ENCODE measurements at places on chromosomes 5 and 9.

- no peak for DNase-seq
Measured at GRCh38 chr9:38086496-38086895, 17.5 kb upstream of the SHB start.

DNA sequence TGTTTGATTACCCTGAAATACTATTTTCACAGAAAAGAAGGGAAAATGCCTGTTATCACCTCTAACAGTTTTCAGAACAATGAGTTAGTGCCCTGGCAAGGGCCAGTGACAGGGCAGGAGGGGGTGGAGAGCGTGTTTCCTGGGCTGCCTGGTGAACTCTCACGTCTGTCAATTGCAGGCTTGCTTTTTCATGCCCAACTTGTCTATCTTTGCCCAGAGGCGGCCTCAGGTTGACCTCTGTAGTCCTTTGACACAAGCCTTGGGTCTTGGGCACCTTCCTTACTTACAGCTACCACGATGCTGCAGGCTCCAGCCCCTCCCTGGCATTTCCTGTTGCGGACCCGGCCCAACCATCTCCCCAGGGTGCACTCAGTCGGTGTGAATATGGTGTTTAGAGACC, 2.2 kb upstream of the CEL start:
- DNase-seq, result no peak

- no peak for DNase-seq
Measured at GRCh38 chr5:113354055-113354454, 80.7 kb downstream of the TSSK1B start.

GRCh38 chr9:34114436-34114835, 12.1 kb downstream of the DCAF12 start:
- no peak for DNase-seq

GRCh38 chr9:3692606-3693005, 166.8 kb upstream of the RFX3 start:
- no peak for DNase-seq

GRCh38 chr9:81717061-81717746, 27.9 kb upstream of the TLE1 start:
- no peak for DNase-seq

- DNase-seq, result no peak
Measured at GRCh38 chr9:124658165-124659017, 112.7 kb downstream of the NR6A1 start.

DNA sequence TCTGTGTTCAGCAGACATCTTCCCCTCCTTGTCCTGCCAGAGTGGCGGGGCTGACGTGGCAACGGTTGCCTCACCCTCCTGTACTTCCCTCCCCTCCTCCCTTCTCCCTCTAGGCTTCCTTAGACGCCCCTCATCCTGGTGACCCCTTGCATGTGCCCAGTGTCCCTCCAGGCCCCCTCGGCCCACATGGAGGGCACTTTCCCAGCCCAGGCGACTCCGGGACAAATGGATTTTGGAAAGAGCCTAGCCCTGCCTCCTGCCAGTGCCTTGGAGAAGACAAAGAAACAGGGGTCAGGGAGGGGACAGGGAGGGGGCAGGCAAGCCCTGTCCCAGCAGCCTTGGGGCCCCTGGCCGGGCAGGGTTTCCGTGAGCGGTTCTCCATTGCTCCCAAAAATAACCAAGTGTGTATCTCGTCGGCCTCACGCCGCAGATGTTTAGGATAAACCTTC, 38.3 kb upstream of the NEURL1B start:
- DNase-seq, result no peak

- no peak for DNase-seq
Measured at GRCh38 chr5:139825690-139826089, 30.1 kb downstream of the PSD2 start.

GRCh38 chr9:89675058-89675742, 70.4 kb downstream of the GADD45G start:
- no peak for DNase-seq

DNA sequence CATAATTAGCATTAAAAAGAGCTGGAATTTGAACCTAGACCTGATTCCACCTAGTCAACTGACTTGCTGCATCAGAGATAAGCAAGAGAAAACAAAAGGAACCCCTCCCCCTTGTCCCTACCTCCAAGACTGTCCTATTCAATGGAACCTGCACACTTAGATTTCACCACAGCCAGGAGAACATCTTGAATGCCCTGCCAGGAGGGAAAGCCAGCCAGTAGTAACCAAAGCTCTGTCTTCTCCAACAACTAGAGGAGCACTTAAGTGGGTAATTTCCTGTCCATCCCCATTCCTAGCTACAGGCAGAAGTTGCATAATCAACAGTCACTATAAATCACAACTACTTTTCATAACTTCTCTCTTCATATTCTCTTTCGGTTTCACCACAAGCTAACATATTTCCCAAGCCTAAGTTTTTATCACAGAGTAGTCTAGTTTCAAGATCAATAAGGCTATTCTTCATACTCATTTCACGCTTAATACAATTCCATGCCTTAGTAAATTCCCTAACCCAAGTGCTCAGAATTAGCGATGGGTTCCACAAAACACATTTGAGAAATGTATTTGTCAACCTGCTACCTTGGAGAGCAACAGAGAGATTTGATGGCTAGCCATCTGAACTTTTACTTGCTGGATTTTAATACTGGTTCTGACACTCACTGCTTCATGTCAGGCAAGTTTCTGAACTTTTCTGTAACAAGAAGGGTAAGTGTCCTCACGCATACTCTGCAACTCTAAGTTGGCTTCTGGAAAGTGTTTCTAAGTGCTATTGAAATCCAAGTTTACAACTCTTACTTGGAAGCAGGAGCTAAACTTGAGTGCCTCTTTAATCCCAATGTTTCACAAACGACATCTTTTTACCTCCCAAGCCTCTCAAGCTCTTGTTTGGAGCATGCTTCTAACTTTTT, 2.0 kb downstream of the DENND1A start:
- no peak for DNase-seq

- DNase-seq, result no peak
Measured at GRCh38 chr5:115460472-115460871, 84.1 kb downstream of the FEM1C start.

GRCh38 chr9:114937516-114937915, 7.1 kb upstream of the TNFSF8 start:
- no peak for DNase-seq

- DNase-seq, result no peak
Measured at GRCh38 chr5:172834415-172835289, 601 bp downstream of the ERGIC1 start.

DNA sequence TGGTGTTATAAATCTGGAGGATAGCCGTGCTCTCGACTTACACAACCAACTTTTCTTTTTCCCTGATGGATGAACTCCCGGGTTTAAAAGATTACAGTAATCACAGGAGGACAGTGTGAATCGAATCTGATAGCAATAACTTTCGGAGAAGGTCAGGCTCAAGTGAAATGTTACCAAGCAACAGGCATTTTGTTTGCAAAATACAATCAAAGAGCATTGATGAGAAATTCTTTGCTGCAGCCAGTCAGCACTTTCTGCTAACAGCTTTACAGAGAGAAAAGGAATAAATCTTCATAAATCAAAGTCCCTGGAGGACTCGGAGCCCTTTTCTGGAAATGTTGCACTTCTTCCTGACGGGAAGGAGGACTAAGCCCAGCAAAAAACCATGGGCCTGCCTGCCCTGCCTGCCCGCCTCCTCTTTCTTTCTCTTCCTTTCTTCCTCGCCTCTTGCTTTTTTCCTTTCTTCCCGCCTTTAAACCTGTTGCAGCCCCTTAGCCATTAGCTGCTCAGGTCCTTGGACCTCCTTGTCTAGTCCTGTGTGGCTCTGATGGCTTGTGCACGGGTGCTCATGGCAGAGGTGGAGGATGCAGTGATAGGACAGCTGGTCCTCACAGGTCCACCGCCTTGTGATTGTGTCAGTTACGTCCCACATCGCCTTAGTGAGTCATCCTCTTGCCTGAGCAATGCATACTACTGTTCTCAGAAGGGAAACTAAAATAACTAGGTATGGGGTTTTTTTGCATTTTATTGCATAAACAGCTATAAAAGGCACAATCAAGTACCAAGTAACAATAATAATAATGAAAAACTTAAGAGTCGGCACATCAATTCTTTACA, 6.2 kb downstream of the DMRT3 start:
- DNase-seq, result no peak

GRCh38 chr9:30140407-30140806, 2244.0 kb upstream of the ACO1 start:
- no peak for DNase-seq

DNA sequence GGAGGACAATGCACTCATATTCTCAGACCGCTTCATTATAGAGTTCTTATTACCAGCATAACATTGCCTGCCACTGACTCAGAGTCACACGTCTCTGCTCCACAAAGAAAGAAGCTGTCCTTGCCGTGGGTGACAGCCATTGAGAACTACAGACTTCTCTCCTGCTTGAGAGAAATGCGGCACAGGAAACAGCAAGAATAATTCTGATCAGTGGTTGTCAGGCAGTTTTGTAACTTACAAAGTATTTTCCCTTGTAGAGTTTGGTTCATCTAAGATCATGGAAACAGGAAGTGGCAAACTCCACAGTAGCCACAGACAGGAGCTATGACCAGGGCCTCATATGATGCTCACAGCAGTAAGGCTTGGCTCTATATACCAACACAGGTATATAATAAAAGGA, 47.0 kb downstream of the KCNV2 start:
- no peak for DNase-seq

- no peak for DNase-seq
Measured at GRCh38 chr5:142120247-142120935, 11.8 kb downstream of the NDFIP1 start.

DNA sequence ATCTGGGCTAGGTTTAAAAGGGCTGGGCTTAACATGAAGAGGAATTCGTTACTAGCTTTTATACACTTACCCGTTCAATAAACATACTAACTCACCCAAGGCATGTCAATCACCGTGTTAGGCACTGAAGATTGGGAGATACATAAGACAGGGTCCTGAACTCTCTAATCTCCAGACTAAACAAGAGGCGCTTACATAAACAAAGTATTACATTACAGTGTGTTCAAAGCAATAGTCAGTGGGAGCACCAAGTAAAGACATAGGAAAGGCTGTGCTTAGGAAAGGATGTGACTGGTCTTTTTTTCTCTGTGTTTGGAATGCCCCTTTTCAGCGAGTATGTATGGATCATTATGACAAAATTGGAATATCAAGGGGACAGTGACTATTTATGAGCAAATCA, 203.6 kb upstream of the ADRA1B start:
- DNase-seq, result no peak

DNA sequence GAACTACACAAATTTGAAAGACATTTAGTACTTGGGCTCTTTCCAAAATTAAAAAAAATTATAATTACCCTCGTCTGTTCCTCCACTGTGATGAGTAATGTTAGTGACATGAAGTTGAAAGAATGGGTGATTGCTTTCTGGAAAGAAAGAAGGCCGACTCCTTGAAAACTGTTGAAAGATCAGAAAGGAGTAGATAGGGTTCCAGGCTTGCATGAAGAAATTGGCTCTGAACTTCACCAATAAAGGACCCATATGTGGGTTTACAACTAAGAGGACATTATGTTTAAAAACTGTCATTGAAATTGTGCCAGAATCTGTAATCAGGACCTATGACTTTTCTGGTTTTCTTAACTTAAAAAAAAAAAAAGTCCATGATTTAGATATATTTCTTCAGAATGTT, 20.7 kb upstream of the MOCS2 start:
- no peak for DNase-seq

GRCh38 chr9:91059713-91060112, 258.1 kb downstream of the SYK start:
- DNase-seq, result no peak

- no peak for DNase-seq
Measured at GRCh38 chr5:110932755-110933488, 138.6 kb upstream of the TSLP start.

DNA sequence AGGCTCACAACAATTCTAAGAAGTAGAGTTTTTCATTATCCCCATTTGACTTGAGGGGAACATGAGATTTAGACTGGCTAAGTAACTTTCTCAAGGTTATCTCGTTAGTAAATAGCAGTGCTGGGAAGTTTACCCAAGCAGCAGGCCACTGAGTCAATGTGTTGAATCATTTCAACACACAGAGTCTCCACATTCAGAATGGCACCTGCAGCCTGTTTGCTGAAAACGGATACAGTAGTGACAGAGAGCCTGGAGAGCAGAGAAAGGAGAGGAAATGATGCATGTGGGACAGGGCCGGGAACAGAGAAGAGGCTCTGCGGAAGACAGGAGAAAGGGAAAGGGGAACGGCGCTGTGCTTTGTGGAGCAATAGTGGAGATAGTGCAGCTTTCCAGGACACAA, 33.5 kb upstream of the ZSWIM6 start:
- no peak for DNase-seq

- no peak for DNase-seq
Measured at GRCh38 chr9:134575103-134575900, 66.3 kb upstream of the COL5A1 start.

GRCh38 chr5:35987776-35988175, 3.4 kb downstream of the UGT3A1 start:
- DNase-seq, result no peak

DNA sequence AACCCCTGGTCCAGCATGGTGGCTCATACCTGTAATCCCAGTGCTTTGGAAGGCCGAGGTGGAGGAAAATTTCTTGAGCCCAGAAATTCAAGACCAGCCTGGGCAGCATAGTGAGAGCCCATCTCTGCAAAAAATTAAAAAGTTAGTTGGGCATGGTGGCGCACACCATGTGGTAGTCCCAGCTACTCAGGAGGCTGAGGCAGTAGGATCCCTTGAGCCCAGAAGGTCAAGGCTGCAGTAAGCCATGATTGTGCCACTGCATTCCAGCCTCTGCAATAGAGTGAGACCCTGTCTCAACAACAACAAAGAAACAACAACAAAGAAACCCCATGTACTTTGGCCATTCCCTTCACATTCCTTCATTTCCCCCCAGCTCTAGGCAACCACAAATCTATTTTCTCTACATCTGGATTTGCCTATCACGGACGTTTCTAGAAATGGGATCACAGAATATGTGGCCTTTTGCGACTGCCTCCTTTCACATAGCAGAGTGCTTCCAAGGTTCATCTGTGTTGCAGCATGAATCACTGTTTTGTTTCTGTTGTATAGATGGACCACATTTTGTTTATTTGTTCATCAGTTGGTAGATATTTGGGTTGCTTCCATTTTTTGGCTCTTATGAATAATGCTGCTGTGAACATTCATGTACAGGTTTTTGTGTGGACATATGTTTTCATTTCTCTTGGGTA, 17.9 kb downstream of the MIGA2 start:
- DNase-seq, result no peak

GRCh38 chr5:175321927-175322532, 122.0 kb downstream of the DRD1 start:
- no peak for DNase-seq

DNA sequence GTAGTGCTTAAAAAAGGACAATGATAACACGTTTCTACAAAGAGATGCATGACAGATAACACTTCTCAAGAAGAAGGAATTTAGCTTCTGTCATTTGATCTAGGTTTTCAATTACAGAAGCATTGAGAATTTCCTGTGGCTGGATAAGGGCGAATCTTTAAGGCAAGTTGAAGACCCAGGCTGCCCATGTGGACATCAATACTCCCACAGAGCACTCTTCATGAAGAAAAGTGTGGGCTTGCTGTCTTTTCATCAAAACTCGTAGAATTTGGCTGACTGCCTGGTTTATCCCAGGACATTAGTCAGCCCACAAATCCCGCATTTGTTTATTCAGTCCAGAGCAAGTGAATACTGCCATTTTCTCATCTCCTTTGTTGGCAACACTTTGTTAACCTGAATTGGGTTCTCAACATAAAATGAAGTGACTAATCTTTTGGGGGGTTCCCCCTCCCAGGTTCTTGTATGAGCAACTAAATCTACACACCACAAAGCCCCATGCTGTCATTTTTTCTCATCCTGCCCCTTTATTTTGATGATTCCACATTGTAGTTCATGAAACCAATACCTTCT, 43.4 kb upstream of the CDKN2B start:
- no peak for DNase-seq

- no peak for DNase-seq
Measured at GRCh38 chr5:181233801-181234454, 9.8 kb downstream of the RACK1 start.

- DNase-seq, result no peak
Measured at GRCh38 chr9:76414661-76415060, 20.4 kb upstream of the RFK start.

Data from stimulated activated CD8-positive, alpha-beta memory T cell treated with anti-CD3 and anti-CD28 coated beads, Interleukin-7, amount 100 ng/mL, for 1 hour (primary cell).